T-helper 1 cell (primary cell): ENCODE measurements at places on chromosomes 12 and 14.

DNA sequence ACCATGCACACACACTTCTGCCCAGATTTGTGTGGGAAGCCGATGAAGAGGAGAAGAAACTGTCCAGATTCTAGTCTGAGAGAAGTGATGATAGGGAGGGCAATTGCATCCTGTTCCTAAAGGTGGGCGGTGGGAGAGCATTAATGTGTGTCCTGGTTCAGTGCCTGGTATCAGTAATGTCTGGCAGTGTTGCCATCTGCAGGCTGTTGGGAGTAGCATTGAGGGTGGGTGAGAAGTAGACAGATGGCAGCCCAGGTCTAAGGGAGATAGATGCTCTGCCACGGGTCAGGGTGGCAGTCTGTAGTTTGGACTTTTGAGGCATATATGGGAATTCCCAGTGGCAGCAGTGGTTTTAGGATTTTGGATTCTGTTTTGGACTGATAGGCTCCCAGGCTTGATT is 156.4 kb downstream of the ETNK1 start:
- DNase-seq, result no peak

- no peak for DNase-seq
These were observed 141.3 kb upstream of the FKBP4 start for GRCh38 chr12:2653461-2653965.

- no peak for DNase-seq
These were observed 31.6 kb upstream of the CD69 start for GRCh38 chr12:9792185-9792900.

DNA sequence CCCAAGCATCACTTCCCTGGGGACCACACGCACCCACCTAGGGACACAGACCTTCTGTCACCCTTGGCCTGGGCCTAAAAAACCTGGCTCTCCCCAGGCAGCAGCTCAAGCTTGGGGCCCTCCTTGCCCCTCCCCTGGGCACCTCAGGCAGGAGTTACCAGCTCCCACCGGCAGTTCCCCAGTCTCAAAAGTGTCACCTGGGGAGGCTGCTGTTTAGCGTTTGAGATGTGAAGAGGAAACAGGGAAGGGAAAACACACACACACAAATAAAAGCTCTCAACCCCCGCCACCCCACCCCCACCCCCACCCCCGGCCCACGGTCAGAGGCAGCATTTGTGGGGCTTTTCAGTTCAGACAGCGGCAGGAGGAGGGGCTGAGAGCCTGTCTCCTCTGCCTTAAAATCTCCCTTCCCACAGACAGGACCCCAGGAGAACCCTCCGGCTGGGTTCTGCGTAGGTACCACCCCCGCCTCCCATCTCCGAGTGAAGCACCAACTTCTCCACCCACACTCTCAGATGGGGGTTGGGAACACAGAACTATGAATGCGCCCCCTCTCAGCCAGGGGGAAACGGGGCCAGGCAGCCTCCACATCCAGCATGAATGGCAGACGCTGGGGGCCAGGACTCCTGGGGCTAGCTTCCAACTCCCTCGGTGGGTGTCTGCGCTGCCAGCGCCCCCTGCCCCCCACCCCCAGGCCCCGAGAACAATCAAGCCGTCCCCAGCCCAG is 3.0 kb downstream of the NCOR2 start:
- no peak for DNase-seq

DNA sequence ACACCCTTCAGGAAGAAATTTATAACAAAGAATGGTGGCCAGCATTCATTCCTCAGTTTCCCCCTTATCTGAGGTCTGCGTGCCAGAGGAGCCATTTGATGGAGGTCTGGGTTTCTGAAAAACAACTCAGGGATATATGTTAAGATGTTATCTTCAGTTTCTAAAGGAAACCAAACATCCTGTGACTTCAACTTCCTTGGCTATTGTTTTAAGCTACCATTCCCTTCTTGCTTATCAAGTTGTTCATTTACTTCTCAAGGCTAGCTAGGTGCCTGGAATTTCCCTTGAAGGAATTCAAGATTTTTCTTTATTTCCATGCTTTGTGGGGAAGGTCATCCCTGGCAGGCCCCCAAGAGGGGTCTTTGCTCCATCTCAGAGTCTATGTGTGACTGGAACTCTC is 27.1 kb upstream of the OXA1L start:
- DNase-seq, result no peak

DNA sequence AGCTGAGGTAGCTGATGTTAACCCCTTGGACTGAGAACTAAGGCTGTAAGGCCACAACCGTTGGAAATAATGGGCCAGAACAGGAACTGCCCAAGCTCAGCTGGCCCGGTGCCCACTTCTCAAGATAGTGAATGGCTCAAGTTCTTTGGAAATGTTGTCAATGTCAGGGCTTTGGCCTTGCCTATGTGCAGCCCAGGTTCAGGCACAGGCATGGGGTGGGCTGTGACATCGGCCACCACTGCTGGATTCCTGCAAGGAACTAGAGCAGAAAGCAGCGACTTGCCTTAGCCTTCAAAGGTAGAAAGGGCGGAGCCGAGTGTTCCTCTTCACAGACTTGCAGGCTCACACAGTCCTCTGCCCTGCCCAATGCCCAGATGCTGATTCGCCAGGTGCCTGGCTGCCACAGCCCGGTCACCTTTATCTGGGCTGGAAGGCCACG is 291.2 kb downstream of the ZFP36L1 start:
- no peak for DNase-seq

GRCh38 chr14:106459971-106460730 is 933.8 kb downstream of the TMEM121 start:
- peak; percentile 60 for DNase-seq

GRCh38 chr12:18415227-18415626 is 153.9 kb downstream of the PIK3C2G start:
- no peak for DNase-seq

DNA sequence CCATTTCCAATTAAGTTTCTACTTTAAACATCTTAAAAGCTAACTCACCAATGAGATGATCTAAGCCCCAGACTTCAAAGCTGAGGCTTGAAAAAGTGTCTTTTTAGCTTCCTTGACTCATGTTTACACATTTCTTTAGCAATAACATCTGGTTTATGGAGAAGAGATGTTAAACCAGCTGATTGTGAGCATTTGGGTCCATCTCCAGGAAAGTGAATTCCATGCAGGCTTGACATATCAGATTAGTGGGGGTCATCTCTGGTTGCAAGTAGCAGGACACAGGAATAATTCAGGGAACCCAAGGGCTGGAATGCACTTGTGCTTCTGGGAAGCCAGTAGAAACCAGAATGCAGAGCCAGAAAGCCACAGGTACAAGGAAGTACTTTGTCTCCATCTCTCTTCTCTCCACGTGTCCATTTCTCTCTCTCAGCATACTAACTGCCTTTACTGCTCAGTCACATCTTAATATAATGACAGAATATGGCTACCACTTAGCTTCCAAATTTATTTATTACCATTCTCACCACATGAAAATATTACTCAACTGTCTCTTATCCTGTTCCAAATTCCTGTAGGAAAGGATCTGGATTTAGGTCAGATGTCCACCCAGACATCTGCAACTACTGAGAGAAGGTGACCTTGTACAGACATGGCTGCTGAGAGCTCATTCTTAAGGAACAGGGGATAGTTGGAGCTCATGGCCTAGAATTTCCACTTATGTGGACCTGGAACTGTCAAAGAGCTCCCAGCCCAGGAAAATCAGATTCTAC is 104.4 kb downstream of the SCN8A start:
- no peak for DNase-seq

DNA sequence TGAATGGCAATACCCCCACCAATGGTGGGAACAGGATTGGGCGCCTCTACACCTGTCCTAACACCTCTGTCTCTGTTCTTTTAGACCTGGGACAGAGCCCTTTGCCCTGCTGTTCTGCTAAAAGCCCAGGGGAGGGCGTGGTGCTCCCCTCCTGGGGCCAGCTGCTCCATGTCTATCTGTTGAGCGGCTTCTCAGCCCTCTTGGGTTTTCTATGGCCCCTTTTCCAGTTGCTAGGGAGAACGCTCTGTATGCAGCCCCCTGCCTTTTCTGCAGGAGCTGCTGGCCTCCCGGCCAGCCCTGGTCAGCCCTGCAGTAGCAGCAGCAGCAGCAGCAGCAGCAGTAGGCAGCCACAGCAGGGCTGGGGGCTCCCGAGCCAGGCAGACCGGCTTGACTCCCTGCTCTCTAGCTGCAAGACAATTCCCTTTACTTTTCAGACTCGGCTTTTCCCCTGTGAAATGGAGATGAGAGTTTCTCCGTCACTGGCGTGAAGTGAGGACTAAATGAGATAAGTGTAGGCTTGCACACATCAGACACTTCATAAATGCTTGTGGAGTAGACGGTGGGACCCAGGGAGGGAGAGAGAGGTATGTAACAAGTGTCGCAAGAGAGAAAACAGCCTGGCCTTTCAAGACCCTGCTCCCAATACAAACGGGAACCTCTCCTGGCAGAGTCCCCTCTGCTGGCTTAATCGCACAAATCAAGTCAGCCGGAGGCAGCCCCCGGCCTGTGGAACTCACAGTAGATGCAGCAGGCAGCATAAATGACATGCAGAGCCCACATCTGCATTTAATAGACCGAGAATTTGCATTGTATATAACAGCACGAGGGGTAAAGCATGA is 1.0 kb downstream of the RTL1 start:
- DNase-seq, result no peak

- no peak for DNase-seq
These were observed 16.0 kb downstream of the OLR1 start for GRCh38 chr12:10155966-10156365.

DNA sequence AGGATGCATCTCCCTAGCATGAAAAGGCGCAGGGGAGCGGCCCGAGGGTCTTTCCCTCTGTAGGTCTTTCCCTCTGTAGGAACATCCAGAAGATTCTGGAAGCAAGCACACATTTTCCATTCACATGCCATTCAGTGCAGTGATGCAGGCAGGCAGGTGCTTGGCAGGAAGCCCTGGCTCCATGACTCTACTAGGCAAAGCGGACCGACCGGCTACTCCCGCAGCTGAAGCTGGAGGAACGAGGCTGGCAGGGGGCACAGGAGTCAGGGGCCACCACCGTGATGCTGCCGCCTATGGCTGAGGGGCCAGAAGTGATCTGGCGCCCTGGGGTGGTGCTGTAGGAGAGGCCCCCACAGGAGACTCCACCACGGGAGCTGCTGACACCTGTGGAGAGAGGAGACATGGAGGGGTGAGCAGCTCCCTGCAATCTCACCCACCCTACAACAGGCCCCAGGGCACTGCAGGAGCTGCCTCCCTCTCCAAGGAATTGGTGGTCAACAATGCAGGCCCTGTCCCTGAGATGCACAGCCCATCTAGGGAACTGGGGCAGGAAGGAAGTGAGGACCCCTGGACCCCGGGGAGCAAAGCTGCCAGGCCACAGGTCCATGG is 6.5 kb downstream of the KRT85 start:
- no peak for DNase-seq

- DNase-seq, result no peak
These were observed 644.9 kb upstream of the FLRT2 start for GRCh38 chr14:84885061-84885460.

- DNase-seq, result peak; percentile 41
These were observed 25.0 kb downstream of the SH2B3 start for GRCh38 chr12:111430433-111431353.

- DNase-seq, result no peak
These were observed 61.9 kb downstream of the KTN1 start for GRCh38 chr14:55641954-55642353.

DNA sequence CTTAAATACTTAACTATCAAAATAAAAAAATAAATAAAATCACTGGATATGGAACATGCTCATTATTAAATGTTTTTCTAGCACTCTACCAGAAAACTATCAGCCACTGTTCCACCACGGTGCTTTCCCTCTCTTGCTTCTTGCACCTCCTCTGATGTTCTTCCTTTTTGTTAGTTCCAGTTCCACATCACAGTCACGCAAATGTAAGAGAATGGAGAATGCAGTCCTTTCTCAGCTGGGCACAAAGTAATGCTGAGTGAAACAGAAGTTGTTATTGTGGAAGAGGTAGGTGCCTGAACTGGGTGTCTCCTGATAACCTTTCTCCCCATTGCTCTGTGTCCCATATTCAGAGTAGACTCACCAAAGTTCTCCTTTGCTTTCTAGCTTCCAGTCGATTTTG is 1116.9 kb upstream of the TMEM132C start:
- no peak for DNase-seq

GRCh38 chr12:48817873-48818830 is at the start of gene CACNB3:
Gene CACNB3 (plus strand): TSS chr12:48818496. CDS start chr12:48818930, 434 bp downstream.
- peak; percentile 64 for DNase-seq

- no peak for DNase-seq
These were observed 157.5 kb upstream of the FAR2 start for GRCh38 chr12:28991626-28992025.

DNA sequence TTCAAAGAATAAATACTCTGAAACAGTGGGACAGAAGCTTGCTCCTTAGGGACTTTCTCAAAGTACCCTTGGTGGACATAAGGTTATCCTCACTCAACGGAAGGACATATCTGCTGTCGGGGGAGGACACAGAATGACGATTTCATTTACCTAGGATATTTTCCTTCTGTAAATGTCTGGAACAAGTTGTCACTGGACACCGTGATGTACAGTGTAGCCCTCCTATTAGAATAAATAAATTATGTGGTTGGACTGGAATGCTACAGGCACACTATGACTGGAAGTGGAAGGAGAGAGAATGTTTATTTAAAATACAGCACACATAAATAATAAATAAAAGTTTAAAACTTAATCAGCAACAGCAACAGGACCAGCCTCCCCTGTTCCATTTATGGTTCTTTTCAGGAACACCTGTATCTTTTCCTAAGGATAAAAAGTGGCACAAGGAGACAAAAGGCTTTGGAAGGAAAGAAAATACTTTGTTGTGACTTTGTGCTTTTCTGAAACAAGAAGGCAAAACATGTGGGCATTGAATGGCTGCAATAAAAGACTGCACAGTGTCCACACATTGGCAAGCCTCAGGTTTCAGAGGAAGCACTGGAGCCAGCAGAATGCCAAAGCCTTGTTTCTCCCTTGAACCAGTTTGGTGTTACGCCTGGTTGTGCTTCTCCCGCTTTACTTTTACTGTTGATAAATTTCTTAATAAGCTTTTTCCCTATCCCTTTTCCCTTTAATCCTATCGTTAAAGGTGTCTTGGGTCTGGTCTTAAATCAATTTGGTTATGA is 36.8 kb downstream of the FGD4 start:
- DNase-seq, result no peak

DNA sequence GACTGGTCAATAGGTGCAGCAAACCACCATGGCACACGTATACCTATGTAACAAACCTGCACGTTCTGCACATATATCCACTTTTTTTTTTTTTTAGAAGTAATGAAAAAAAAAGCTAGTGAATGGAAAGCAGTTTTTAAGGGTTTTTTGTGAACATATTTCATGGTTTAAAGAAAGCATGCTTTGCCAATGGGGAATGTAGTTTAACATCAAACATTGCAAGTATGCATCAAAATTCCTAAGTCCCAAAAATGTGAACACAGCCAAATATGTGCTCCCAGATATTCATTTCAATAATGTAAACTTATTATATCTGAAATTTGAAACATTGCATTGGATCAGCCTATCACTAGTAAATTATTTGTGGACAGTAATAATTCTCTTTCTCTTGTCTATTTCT is 710.4 kb upstream of the FLRT2 start:
- no peak for DNase-seq

DNA sequence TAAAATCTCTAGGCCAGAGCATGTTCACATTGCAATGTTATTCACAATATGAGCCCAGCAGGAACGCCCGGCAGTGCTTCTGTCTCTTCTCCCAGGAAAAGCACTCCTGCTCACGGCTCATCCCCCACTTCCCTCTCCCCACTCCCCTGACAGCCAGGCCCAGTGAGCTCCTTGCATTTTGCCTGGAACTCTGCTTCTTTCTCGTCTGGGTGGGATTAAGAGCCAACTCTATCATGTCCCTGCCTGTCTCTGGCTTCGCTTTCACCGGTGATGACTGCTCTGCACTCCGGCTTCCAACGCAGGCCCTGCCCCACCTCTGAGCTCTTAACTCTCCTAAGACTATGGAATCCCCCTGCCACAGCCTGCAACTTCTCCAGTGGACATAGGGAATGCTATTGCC is 2.5 kb downstream of the PLEK2 start:
- DNase-seq, result no peak
